ENCODE measurements at places on chromosomes 13 and 19.

GRCh38 chr19:15587663-15588062 is 27.4 kb upstream of the CYP4F8 start:
- no peak for DNase-seq

DNA sequence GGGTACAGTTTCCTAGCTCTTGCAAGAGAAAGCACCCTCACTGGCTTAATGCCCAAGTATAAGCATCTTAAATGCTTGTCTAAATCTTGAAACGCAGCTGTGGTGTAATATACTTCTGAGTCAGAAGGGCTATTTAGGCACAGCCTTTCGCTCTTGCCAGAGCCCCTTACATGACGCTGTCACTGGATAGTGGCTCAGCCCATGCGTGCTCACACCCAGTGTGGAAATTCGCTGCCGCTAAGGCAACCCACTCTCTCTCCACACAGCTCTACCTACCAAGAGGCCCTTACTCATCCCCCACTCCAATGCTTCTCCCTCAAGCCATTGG is 24.0 kb downstream of the UQCRFS1 start:
- no peak for DNase-seq

DNA sequence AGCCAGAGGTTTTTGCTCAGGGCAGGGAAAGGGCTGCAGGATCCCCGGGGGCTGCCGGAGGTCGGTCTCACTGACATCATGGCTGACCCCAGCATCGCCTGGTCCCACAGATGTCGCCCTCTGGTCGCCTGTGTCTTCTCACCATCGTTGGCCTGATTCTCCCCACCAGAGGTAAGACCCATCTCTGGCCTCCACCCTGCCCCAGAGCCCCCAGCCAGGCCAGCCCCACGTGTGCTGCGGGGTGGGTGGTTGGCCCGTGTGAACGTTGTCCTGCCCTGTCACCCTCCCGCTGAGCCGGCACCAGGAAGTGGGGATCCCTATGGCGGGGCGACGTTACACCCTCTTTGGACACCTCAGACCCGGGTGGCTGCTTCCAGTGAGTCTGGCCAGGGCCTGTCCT is 906 bp downstream of the FXYD5 start:
- DNase-seq, result no peak

GRCh38 chr19:55175117-55175867 is 4.8 kb downstream of the SYT5 start:
- no peak for DNase-seq

- no peak for DNase-seq
Measured at GRCh38 chr13:37011002-37011401, 10.4 kb downstream of the EXOSC8 start.

DNA sequence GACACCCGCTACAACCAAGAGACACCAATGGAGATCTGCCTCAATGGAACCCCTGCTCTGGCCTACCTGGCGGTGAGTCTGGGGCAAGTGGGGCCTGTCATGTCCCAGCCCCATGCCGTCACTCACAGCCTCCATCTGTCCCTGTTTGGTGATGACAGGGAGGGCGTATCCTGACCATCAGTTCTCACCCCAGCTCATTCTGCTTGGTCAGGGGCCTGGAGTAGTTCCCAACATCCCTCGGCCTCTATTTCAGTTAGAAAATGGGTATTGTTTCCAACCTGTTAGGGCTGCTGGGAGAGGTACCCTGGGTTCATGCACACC is 18.2 kb downstream of the HIPK4 start:
- no peak for DNase-seq

- no peak for DNase-seq
Measured at GRCh38 chr13:27482983-27483382, 32.6 kb upstream of the MTIF3 start.

DNA sequence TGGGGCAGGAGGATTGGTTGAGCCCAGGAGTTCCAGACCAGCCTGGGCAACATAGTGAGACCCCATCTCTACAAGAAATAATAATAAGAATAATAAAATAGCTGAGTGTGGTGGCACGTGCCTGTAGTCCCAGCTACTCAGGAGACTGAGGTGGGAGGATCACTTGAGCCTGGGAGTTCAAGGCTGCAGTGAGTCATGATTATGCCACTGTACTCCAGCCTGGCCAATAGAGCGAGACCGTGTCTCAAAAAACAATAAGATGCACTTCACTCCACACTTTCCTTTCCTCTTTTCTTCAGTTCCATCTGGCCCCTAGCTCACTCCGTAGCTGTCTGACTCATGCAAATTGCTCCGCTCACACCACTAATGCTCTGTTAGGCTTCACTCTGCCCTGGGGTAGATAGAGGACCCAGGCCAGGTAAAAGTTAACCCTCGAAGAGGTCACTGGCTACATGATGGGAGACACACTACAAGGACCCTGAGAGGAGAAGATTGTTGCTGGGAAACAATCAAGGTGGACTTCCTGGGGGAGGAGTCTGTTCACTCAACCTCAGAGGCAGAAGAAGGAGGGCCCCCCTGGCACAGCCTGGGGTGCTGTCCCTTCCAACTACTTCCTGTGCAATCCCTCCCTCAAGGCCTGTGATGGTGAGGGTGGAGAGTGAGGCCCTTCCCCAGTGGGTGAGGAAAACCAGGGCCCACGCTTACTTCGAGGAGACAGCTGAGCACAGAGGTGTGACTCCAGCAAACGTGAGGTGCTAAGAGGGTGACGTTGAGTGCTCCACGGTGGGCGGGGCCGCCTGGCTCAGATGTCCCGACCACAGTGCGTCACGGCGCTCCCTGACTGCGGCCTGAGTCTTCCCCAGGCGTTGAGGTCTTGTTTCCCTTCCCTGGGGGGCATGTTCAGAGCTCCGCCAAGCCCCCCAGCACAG is 8.8 kb upstream of the TNFSF9 start:
- peak; percentile 51 for DNase-seq

- DNase-seq, result no peak
Measured at GRCh38 chr19:52622261-52622660, 15.9 kb downstream of the ZNF83 start.

DNA sequence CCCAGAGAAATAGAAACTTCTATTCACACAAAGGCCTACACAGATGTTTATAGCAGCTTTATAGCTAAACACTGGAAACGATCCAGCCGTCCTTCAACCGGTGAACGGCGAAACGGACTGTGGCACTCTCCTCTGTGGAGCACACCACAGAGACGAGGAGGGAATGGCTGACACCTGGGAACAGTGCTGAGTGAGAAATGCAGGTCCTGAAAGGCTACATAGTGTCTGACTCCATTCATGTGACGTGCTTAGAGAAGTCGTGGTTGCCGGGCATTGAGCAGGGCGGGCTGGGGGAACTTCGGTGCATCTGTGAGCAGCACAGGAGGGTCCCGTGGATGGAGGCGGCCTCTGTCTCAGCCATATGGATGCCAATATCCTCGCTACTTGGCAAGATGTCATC is 3.1 kb upstream of the GRK1 start:
- no peak for DNase-seq

DNA sequence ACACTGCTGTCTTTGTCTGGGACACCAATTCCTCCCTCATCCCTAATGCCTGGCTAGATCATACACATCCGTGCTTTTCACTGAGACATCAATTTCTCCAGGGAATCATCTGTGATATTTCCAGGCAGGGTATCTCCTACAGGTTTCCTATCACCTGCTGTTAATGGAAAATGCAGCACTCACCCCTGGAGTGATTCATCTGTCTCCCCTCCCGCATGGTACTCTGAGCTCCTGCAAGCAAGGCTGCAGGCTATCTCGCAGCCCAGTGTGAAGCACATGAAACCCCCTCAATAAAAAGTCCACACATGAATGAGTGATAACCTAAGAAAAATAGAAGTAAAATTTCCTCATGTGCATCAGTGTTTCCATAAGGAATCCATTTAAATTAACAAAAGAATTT is 38.5 kb downstream of the SERTM1 start:
- DNase-seq, result no peak

- DNase-seq, result no peak
Measured at GRCh38 chr19:38084196-38084595, 139.8 kb downstream of the DPF1 start.

- no peak for DNase-seq
Measured at GRCh38 chr13:23639674-23640073, 69.5 kb downstream of the TNFRSF19 start.

- no peak for DNase-seq
Measured at GRCh38 chr19:42313096-42313839, at the start of gene TMEM145. Gene TMEM145, plus strand, starts transcription at chr19:42313309. Its CDS starts 68 bp downstream, at chr19:42313377.

- no peak for DNase-seq
Measured at GRCh38 chr19:3451451-3451866, 28.9 kb downstream of the SMIM24 start.

DNA sequence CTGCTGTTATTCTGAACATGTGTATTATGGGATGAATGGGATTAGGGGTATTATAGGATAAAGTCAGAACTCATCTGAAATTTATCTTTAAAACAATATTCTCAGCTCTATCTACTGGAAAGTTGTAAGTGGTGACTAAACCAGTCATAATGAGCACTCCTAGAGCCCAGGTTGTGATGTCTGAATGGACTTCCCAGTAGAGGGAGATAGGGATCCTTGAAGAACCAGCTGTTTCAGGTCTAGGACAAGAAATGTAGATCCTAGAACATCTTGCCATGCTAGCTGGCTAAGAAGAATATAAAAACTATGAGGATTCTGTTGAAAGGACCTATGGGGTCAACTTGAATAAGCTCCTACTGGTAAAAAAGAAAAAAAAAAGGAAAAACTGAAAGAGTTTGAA is 310.8 kb downstream of the SLC7A1 start:
- no peak for DNase-seq

DNA sequence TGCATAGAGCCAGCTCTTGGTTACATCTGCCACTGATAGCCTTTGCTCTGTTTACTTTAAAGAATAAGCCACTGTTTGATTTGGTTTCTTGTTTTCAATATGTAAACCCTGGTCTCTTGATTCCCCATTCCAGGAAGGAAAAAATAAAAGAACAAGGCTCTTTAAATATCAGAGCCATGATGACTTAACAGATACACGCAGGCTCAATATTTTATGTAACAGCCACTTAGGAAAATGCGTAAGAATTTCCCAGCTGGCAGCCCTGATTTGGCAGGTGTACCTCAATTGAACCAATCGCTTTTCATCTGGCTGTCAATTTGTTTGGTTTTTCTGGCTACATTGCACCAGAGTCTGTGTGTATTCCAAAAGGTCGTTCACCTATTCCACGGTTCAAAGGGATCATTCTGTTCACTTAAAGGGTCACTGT is 65.6 kb downstream of the IRS2 start:
- no peak for DNase-seq

- DNase-seq, result no peak
Measured at GRCh38 chr19:37893845-37894575, 12.4 kb downstream of the WDR87 start.

DNA sequence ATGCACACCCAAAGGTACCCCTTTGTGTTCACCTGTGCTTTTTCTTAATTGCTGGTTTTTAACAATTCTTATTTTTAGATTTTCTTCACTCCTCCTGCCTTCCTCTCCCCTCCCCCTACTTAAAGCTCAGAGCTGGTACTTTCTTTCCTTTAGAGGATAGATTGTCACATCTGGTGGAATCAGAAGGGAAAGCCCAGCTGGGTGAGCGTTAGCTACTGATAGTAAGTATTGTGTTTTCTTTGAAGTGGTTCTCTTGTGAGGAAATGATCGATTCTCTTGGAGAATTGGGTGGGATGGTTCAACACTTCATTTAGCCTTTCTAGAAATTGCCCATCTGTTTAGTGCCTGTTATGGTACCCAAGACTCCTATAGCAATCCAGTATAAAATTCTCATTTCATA is 84.8 kb downstream of the FLT1 start:
- no peak for DNase-seq

DNA sequence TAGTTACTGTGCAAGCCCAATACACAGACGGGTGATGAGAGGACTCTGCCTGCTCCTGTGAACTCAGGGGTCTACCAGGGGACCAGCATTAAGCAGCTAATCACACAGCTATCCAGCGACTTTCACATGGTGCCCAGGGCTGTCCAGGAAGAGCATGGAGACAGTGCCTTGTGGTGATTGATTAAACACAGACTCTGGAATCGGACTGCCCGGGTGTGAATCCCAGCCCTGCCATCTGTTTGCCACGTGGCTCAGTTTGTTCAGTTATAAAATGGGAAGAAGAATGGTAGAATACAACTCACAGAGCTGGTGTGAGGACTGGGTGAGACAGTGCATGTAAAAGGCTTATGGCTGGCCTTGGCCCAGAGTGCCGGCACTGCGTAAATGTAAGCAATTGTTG is 42.1 kb upstream of the NPAS1 start:
- DNase-seq, result no peak

- DNase-seq, result no peak
Measured at GRCh38 chr13:93620181-93620765, 393.7 kb downstream of the GPC6 start.

- no peak for DNase-seq
Measured at GRCh38 chr19:44758596-44758995, 10.1 kb downstream of the BCL3 start.

GRCh38 chr13:23909606-23910005 is 12.3 kb upstream of the C1QTNF9B start:
- no peak for DNase-seq

All from activated CD4-positive, alpha-beta T cell treated with anti-CD3 and anti-CD28 coated beads, Interleukin-2, amount 50 U/mL, for 4 hours (primary cell).